Smooth muscle cell of bladder (primary cell): ENCODE measurements at places on chromosomes 3 and 15. TPM values are rescaled to one million over a fixed set of nuclear protein-coding genes. Genes with fewer than 3 reads are reported as not detected.

EDC3 gene
- 8.2 and 12.0 TPM in 2 replicates for total RNA-seq

LTK gene
- under 0.01 TPM in 1 of 2 replicates, not detected in the other for total RNA-seq

GOLGA8J gene
- not detected in 2 replicates for total RNA-seq

PP2D1 gene
- total RNA-seq = not detected in 2 replicates

CYB561D2 gene
- total RNA-seq = 29.0 and 34.6 TPM in 2 replicates

TJP1 gene
- 47.2 and 47.9 TPM in 2 replicates for total RNA-seq

TMEM212 gene
- total RNA-seq = not detected in 2 replicates

SLC7A14 gene
- total RNA-seq = 4.1 TPM in 2 replicates

CNTN4 gene
- total RNA-seq = 2.9 and 7.3 TPM in 2 replicates

EDEM1 gene
- 20.8 and 21.1 TPM in 2 replicates for total RNA-seq

CD80 gene
- total RNA-seq = 0.14 TPM in 1 of 2 replicates, not detected in the other

LTF gene
- 0.14 TPM in 1 of 2 replicates, not detected in the other for total RNA-seq

DCP1A gene
- total RNA-seq = 7.5 and 8.8 TPM in 2 replicates
